Fibroblast of skin of scalp (primary cell): ENCODE measurements at places on chromosomes 7 and 10.
A peak's percentile ranks its signal among the peaks of the same experiment; 100 is the strongest.

GRCh38 chr10:86361156-86362128, 5.2 kb downstream of the GRID1 start:
- no peak for DNase-seq

DNA sequence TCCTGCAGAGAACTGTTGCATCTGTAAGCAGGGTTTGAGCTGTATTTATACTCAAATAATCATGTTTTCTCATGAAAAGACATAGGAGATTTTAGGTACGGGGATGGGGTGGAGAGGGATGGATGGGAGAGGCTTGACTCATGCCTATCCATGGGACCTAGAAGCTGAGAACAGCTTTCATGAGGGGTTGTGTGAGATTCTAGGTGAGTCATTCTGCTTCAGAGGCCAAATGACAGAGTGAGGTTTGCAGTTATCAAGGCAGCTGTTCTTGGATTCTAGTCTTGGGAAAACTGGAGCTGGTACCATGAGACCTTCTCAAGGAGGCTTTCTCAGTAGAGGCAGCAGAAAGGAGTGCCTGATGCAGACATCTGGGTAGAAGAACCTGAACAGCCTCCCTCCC, 746.9 kb downstream of the TYW1 start:
- DNase-seq, result no peak

DNA sequence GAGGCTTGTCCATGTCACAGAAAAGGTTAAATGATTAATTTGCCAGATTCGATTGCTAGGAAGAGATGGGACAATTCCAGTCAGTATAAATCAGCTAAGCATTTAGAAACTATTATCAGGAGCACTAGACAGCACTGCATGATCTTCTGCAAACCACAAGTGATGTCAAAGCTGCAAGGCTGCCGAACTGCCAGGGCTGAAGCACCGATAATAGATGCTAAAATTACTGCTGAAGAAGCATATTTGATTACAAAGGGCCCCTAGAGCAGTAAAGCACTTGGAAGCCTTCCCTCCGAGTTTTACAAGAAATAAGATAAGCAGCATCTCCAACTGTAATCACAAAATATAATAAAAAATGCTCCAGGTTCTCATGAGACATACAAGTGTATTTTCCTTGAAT, 40.6 kb downstream of the RNLS start:
- no peak for DNase-seq

- no peak for DNase-seq
Measured at GRCh38 chr7:26071622-26072456, 80.2 kb upstream of the NFE2L3 start.

DNA sequence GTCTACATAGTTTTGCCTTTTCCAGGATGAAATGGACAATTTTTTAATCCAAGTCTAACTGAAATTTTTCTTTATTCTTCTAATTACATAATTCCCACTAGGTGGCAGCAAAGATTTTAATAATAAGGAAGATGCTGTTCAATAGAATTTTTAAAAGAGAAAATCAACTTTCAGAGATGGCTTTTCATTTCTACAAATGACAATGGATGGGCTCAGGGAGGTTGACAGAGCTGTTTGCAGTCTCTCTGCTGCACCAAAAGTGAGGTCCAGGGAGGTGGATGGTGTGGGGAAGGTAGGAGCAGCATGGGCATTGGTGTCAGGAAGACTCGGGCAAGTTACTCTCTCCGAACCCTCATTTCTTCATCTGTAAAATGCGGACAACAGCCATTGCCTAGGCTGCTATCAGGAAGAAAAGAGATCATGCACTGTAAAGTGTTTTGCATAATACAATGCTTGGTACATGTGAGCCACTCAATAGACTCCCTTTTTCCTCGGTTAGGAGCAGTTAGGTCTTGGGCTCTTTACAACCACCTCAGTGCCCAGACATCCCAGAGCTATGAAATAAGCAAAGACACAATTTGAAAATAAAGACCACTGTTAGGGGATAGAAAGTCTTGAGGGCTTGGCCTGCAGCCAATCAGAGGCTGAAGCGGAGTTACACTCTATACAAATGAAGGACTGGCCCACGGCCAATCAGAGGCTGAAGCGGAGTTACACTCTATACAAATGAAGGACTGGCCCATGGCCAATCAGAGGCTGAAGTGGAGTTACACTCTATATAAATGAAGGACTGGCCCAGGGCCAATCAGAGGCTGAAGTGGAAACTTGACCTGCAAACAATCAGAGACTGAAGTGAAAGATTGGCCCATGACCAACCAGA, 107.1 kb downstream of the ABLIM1 start:
- peak; percentile 38 for DNase-seq

- DNase-seq, result no peak
Measured at GRCh38 chr7:149081914-149082313, 8.6 kb downstream of the ZNF786 start.

- peak; percentile 14 for DNase-seq
Measured at GRCh38 chr7:152006336-152006735, 19.1 kb upstream of the GALNT11 start.

DNA sequence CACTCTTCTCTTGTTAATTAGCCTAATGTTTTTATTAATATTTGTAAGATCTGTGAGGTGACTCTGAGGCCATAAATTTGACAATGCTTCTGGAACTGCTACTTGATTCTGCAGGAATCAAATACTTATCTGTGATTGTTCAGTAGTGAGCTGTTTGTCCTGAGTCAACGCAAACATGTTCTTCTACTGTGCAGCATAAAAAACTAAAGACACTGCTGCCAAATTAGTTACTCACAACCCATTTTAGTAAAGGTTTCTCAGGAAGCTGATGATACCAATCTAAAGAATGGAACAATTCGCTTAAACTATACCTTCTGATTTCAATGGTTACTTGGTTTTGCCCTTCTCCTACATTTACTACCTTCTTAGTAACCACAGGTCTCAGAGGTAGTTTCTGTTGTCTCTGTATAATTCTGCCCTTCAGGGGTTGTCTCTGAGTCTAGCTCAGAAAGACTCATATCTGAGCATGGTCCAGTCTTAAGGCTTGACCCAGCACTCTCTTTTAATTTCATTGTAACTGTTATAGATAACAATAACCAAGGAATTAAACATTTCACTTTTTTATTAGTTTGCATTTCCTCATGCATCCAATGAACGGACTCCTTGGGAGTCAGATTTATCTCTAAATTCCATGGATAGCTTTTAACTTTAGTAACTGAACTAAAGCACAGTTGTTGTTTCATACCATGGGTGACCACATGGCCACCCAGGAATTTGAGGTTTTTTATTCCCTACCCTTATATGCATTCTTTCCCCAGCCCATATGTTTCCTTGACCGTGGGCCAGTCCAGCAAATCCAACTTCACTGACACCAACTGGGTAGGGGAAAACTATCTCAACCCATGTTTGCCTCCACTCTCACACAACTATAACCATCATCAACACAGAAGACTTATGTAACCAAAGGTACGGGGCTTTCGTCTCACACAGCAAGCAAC, 309.5 kb upstream of the TEX47 start:
- peak; percentile 90 for DNase-seq

- DNase-seq, result no peak
Measured at GRCh38 chr7:154696556-154696955, 306.4 kb downstream of the PAXIP1 start.

DNA sequence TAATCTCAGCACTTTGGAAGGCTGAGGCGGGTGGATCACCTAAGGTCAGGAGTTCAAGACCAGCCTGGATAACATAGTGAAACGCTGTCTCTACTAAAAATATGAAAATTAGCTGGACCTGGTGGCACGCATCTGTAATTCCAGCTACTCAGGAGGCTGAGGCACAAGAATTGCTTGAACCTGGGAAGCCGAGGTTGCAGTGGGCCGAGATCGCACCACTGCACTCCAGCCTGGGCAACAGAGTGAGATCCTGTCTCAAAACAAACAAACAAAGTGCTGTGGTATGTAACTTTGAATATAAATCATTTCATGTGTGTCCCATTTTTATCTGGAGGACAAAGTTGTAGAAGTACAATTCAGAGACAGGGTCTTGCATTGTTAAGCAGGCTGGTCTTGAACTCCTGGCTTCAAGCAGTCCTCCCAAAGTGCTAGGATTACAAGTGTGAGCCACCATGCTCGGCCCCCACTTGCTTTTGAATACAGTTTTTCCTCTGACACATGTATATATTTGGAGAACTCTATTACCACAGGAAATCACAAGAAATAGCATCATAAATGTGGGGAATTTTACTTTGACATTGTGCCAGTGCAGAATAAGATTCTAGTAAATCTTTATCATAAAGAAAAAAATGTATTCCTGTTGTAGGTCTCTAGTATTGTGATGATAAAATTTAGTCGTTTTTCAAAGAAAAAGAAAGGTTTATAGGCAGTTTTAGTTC, 32.6 kb downstream of the PTPN12 start:
- DNase-seq, result peak; percentile 60

- DNase-seq, result no peak
Measured at GRCh38 chr7:126026421-126027088, 1096.9 kb upstream of the POT1 start.

GRCh38 chr10:69057261-69057950, 30.5 kb upstream of the SRGN start:
- DNase-seq, result no peak

GRCh38 chr7:26513948-26514347, 222.3 kb downstream of the SNX10 start:
- DNase-seq, result no peak

- DNase-seq, result no peak
Measured at GRCh38 chr10:66294538-66294937, 631.3 kb upstream of the LRRTM3 start.

- peak; percentile 41 for DNase-seq
Measured at GRCh38 chr7:5594616-5595544, 171.2 kb upstream of the TNRC18 start.

DNA sequence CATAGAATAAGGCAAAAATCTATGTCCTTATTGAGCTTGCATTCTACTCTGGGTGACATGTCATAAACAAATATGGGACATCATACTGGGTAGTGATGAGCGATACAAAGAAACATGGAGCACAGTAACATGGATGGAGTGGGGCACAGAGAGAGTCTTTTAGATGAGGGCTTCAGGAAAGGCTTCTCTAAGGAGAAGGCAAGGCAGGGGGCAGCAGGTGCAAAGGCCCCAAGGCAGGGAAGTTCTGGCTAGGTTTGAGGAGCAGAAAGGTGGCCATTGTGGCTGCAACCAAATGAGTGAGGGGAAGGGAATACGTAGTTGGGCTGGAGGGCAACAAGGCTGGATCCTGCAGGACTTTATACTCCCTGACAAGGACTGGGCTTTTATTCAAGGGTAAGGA, 211.4 kb downstream of the HERPUD2 start:
- no peak for DNase-seq

GRCh38 chr7:40095230-40095629, 39.2 kb downstream of the MPLKIP start:
- DNase-seq, result no peak

- no peak for DNase-seq
Measured at GRCh38 chr7:134553976-134554375, 5.1 kb downstream of the AKR1B15 start.

- peak; percentile 11 for DNase-seq
Measured at GRCh38 chr10:82801289-82801688, 926.3 kb downstream of the NRG3 start.

GRCh38 chr10:97502916-97503315, 4.2 kb downstream of the UBTD1 start:
- no peak for DNase-seq

DNA sequence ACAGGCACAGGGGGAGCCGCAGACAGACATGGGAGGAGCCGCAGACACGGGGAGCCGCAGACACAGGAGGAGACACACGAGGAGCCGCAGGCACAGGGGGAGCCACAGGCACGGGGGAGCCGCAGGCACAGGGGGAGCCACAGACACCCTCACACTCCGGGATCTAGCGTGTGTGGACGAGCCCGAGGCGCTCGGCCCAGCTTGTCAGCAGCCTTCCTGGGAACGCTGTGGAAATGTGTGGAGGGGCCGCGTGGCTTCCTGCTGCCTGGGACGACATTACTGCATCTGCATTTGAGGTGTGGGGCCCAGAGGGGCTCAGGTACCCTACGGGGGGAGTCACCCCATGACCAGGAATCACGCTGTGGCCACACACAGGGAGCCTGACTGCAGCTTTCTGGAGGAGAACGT, 313.2 kb downstream of the PTPRN2 start:
- DNase-seq, result no peak

GRCh38 chr10:111035542-111035941, 41.3 kb upstream of the ADRA2A start:
- peak; percentile 34 for DNase-seq

DNA sequence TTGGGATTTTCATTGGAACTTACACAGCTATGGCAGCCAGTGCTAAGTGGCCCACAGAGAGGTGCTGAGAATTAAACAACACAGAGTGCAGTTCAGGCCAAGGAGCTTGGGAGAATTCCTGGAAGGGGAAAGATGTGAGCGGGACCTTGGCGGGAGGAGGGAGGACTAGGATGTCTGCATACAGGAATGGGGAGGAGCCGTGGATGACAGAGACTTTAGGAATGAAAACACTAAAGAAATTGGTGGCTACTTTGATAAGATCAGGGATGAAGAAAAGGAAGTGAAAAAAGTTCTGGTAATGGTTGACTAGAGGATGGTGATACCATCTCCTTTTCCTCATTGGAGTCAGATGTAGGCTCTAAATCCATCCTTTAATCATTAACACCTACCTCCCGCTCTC, 234.2 kb upstream of the FZD8 start:
- peak; percentile 86 for DNase-seq

DNA sequence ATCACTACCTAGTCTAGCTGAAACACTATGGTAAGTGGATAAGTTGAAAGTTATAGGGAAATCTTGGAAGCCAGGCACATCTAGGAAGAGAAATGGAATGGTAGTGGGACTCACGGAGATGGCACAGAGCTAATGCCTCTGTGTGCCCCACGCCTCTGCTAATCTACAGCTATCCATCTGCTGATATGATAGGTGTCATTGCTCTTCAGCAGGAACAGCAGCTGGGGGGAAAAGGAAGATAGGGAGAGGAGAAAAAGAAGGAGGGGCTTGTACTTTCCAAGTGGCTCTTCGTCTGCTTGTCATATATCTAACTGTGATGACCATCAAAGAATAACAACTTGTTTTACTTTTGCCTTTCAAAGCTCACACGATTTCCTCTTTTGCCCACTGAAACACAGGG, 1199.1 kb upstream of the SORCS1 start:
- no peak for DNase-seq

- DNase-seq, result no peak
Measured at GRCh38 chr10:103042129-103042528, 124.0 kb downstream of the CNNM2 start.

GRCh38 chr7:123279949-123280348, 80.2 kb upstream of the SLC13A1 start:
- DNase-seq, result no peak

DNA sequence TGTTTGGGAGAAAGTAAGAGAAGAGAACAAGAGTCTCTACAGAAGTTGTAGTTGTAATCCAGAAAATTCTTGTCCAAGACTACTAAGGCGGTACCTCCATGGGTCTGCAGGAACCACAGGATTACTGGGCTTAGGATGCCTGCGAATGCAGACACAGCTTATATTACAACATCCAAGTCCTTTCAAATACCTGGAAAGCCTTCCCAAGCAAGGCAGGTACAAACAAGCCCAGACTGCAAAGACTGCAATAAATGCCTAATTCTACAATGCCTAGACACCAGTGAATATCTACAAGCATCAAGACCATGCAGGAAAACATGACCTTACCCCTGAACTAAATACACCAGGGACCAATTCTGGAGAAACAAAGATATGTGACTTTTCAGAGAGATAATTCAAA, 178.2 kb downstream of the ARL4A start:
- DNase-seq, result no peak

GRCh38 chr10:43026039-43026973, 50.6 kb upstream of the RET start:
- no peak for DNase-seq

- peak; percentile 43 for DNase-seq
Measured at GRCh38 chr7:55375237-55375636, 10.1 kb downstream of the LANCL2 start.
